ENCODE measurements at places on chromosomes 11 and 22.

- DNase-seq, result no peak
Observed at GRCh38 chr11:111792955-111793500, 26.8 kb upstream of the PPP2R1B start.

- no peak for DNase-seq
Observed at GRCh38 chr11:14270690-14271542, 88.1 kb downstream of the RRAS2 start.

DNA sequence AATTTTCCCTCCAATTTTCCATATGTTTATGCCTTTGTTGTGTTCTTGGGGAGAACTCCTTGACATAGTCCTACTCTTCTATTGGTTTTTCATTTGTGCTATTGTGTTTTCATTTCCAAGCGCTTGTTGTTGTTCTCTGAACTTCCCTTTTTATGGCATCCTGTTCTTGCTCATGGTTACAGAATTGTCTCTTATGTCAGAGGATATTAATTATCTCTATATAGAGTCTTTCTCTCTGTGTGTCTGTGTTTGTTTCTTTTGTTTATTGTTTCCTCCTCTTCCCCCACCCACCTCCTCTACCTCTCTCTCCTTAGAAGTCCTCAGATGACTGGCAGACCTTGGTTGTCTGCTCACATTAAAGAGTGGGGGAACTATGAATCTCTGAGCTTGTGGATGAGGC, 69.9 kb downstream of the HORMAD2 start:
- DNase-seq, result no peak

DNA sequence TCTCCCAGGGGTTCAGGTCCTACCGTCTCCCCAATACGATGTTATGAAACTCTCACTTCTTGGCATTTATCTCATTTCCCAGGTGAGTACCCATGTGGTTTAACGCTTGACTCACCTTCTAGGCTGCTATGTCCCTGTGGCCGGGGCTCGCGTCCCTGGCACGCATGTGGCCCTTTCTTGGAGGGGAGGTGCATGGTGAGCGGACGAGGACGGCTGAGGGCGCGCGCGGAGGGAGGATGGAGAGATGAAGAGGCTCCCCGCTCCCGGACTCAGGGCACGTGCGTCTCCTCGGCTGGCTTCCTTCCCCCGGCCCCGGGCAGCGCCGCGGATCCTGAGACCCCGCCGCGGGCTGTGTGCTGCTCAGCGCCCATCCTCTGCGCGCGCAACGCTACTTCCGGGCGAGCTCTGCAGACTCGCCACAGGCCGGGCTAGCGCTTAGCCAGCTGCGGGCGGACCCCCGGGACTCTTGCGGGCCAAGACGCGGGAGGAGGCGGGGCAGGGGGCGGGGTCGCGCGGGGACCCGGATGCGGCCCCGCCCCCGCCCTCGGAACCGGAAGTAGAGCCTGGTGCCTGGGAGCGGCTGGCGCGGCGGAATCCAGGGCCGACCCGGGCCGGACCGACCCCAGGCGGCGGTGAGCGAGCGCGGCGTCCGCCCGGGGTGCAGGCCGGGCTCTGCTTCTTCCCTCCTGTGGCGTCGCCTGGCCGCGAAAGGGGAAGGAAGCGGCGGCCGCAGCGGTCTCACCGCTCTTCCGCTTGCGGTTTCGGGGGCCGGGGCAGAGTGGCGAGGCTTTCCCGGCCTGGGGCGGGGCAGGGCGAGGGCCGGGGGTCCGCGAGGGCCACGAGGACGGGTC, at the start of gene CTTN:
TSS of gene CTTN (plus strand) at position 547 of the 851 bp plus-strand sequence. CDS start 8,769 bp downstream, outside the sequence.
- DNase-seq, result no peak
